ENCODE measurements at places on chromosomes 3 and 15. TPM values are rescaled to one million over a fixed set of nuclear protein-coding genes. Genes with fewer than 3 reads are reported as not detected.

The CSPG4 gene
- polyA plus RNA-seq: not detected

The OSTN gene
- polyA plus RNA-seq: not detected

The FSD2 gene
- polyA plus RNA-seq: 0.09 TPM

The ITPKA gene
- not detected for polyA plus RNA-seq

The GHSR gene
- polyA plus RNA-seq: not detected

The SRGAP3 gene
- polyA plus RNA-seq: 0.24 TPM

The IQSEC1 gene
- polyA plus RNA-seq: 52.5 TPM

The EDEM1 gene
- polyA plus RNA-seq: 58.4 TPM

The ROBO2 gene
- not detected for polyA plus RNA-seq

The IL17RB gene
- polyA plus RNA-seq: 0.48 TPM

The SKOR1 gene
- polyA plus RNA-seq: not detected

The CLDN18 gene
- polyA plus RNA-seq: not detected

The HYAL2 gene
- 7.3 TPM for polyA plus RNA-seq

The COL6A5 gene
- not detected for polyA plus RNA-seq

The SLC4A7 gene
- 10.6 TPM for polyA plus RNA-seq

The PDE8A gene
- 3.3 TPM for polyA plus RNA-seq

The PPARG gene
- polyA plus RNA-seq: not detected

The FHIT gene
- 17.3 TPM for polyA plus RNA-seq

The NSMCE3 gene
- 32.9 TPM for polyA plus RNA-seq

The ILDR1 gene
- 4.0 TPM for polyA plus RNA-seq

The IL17RE gene
- not detected for polyA plus RNA-seq

The C15orf39 gene
- polyA plus RNA-seq: 6.3 TPM

The SLC33A1 gene
- polyA plus RNA-seq: 13.0 TPM

The SAMMSON gene
- polyA plus RNA-seq: not detected

The CD86 gene
- 85.1 TPM for polyA plus RNA-seq

The GOLGA8J gene
- not detected for polyA plus RNA-seq

The IL17RD gene
- polyA plus RNA-seq: not detected

The DISP2 gene
- polyA plus RNA-seq: 0.19 TPM

The STAB1 gene
- not detected for polyA plus RNA-seq

The LRRN1 gene
- polyA plus RNA-seq: 2.6 TPM

The CD200 gene
- polyA plus RNA-seq: 40.9 TPM

The CCR8 gene
- polyA plus RNA-seq: not detected

The CHL1 gene
- polyA plus RNA-seq: 4.1 TPM

The PLAAT1 gene
- not detected for polyA plus RNA-seq

The EXOG gene
- 13.6 TPM for polyA plus RNA-seq

The C3orf20 gene
- not detected for polyA plus RNA-seq

The QARS1 gene
- 117 TPM for polyA plus RNA-seq

The ALS2CL gene
- polyA plus RNA-seq: 0.10 TPM

The QRICH1 gene
- 23.6 TPM for polyA plus RNA-seq

The FANCD2 gene
- 15.2 TPM for polyA plus RNA-seq

The GABRR3 gene
- polyA plus RNA-seq: not detected

The BBX gene
- 112 TPM for polyA plus RNA-seq

The CXCR6 gene
- polyA plus RNA-seq: 0.69 TPM

The WDR93 gene
- not detected for polyA plus RNA-seq

The NOX5 gene
- not detected for polyA plus RNA-seq

The SERINC4 gene
- 1.1 TPM for polyA plus RNA-seq

The ACAN gene
- not detected for polyA plus RNA-seq

The HACL1 gene
- polyA plus RNA-seq: 32.0 TPM

The CNTN6 gene
- not detected for polyA plus RNA-seq

All from IgD-negative memory B cell (primary cell).